ENCODE measurements at places on chromosomes 5 and 9.

DNA sequence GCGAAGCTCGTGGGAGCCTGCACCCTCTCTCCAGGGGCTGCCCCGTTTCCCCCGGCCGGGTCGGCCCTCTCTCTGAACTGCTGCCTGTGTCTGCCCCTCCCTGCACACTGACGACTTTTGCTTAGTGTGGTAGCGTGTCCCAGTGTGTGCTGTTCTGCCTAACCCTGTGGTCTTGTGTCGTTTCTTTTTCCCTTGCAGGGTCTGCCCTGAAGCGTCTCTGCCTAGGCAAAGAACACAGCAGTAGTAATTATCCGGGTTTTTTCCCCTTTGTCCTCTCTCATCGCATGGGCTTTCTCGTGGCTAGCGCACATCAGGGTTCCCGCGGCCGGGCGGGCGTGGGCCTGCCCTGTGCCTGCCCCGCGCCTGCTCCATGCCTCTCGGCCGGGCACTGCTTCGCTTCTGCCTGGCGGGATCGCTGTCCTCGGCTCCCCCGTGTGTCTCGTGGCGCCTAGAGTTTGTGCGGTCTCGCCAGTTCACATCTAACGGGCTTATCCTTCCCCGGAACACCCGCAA, 122.7 kb downstream of the WNK2 start:
- no peak for DNase-seq

- DNase-seq = peak; percentile 67
Measured at GRCh38 chr9:137138058-137138721, 764 bp upstream of the GRIN1 start.

GRCh38 chr5:107601076-107601475, 69.7 kb downstream of the EFNA5 start:
- DNase-seq = no peak

- peak; percentile 46 for DNase-seq
Measured at GRCh38 chr9:14180093-14180959, 133.6 kb downstream of the NFIB start.

- no peak for DNase-seq
Measured at GRCh38 chr5:65699338-65699737, 22.6 kb downstream of the SGTB start.

DNA sequence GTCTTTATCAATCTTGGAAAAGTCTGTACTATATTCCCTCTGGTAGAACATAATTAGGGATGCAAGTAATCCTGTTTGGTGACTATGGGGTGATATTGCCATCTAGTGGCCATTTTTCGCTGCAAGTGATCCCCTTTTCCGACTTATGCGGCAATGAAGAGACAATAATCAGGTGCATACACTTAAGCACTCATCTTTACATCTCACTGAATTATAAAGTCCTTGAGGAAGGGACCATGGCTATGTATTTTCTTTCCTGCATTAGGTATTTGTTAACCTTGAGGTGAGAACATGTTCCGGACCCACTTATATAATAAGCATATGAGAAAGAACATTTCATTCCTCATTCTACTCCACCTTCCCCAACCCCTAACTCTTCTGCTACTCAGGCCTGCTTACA, 19.6 kb upstream of the LIX1 start:
- peak; percentile 72 for DNase-seq

All from dorsolateral prefrontal cortex (tissue), 122 donors.